Kidney epithelial cell (primary cell): ENCODE measurements at places on chromosomes 16 and 17. TPM values are rescaled to one million over a fixed set of nuclear protein-coding genes. Genes with fewer than 3 reads are reported as not detected.

Gene CASKIN1
- total RNA-seq: 0.07 and 0.08 TPM in 2 replicates

Gene ZNRF1
- total RNA-seq: 18.6 and 31.3 TPM in 2 replicates

Gene DNAAF1
- not detected in 2 replicates for total RNA-seq

Gene HSD17B2
- total RNA-seq: 0.82 TPM in 1 of 2 replicates, not detected in the other

Gene NPIPB8
- not detected in 2 replicates for total RNA-seq

Gene ABAT
- total RNA-seq: 4.9 and 7.5 TPM in 2 replicates

Gene PRR29
- total RNA-seq: 0.08 and 0.55 TPM in 2 replicates

Gene CCR7
- total RNA-seq: not detected in 2 replicates

Gene CBX8
- 2.5 and 2.7 TPM in 2 replicates for total RNA-seq

Gene SLC47A1
- 1.0 and 3.9 TPM in 2 replicates for total RNA-seq

Gene PIRT
- not detected in 2 replicates for total RNA-seq

Gene CES1
- not detected in 2 replicates for total RNA-seq
